Left lung (tissue), 14 donors: ENCODE measurements at places on chromosomes 7 and 10.

DNA sequence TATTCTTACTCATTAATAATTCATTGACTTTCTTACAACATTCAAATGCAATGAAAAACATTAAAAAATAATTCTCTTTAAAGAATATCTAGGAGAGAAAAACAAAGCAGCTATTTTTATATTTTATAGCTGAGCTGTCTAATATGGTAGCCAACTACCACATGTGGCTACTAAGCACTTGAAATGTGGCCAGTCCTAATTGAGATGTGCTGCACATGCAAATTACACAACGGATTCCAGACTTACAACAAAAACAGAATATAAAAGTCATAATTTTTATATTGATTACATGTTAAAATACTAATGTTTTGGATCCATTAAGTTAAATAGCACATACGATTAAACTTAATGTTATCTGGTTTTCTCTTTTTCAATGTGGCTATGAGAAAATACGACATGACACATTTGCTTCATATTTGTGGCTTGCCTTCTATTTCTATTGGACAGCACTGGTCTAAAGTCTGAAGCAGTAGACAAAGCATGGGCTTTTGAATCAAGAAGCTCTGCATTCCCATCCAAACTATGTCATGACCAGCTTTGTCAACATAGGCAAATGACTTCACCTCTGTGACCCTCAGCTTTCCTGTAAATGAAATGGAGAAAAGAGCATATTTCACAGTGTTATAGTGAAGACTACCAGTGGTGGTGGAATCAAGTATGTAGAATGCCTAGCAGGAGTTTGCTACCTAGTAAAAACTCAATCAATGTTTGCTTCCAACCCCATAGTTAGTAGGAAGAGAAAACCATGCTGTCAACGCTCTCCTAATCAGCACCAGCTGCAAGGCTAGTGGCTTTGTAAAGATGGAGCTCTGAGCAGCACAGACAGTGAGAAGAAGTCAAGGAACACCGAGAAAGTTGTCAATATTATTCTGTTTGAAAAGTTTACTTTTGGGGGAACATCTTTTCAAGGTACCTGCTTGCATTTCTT is 37.1 kb upstream of the GDF10 start:
- DNase-seq, result no peak

GRCh38 chr7:111126987-111127386 is 36.1 kb downstream of the LRRN3 start:
- no peak for DNase-seq

GRCh38 chr10:132611986-132612385 is 74.4 kb downstream of the INPP5A start:
- no peak for DNase-seq

GRCh38 chr7:55533729-55534080 is 38.6 kb downstream of the VOPP1 start:
- no peak for DNase-seq

GRCh38 chr10:58952162-58952601 is 224.3 kb upstream of the PHYHIPL start:
- no peak for DNase-seq

- DNase-seq, result no peak
These were observed 22.3 kb downstream of the CHST15 start for GRCh38 chr10:124071141-124071540.

- DNase-seq, result no peak
These were observed 5.9 kb downstream of the FOXK1 start for GRCh38 chr7:4687956-4688355.
